Thoracic aorta endothelial cell (primary cell): ENCODE measurements at places on chromosomes 1 and 21. TPM values are rescaled to one million over a fixed set of nuclear protein-coding genes. Genes with fewer than 3 reads are reported as not detected.

THEM4 gene
- total RNA-seq, result 26.9 and 39.4 TPM in 2 replicates

CYP4B1 gene
- not detected in 2 replicates for total RNA-seq

CD244 gene
- total RNA-seq, result not detected in 2 replicates

MARK1 gene
- total RNA-seq, result 2.7 and 2.8 TPM in 2 replicates

CXADR gene
- 13.8 and 17.7 TPM in 2 replicates for total RNA-seq

OR2L8 gene
- not detected in 2 replicates for total RNA-seq

CSF1 gene
- total RNA-seq, result 11.4 and 17.7 TPM in 2 replicates

RGS13 gene
- not detected in 2 replicates for total RNA-seq

SPRR2G gene
- total RNA-seq, result not detected in 2 replicates

TNN gene
- not detected in 2 replicates for total RNA-seq

DLGAP3 gene
- 0.07 and 0.13 TPM in 2 replicates for total RNA-seq

AADACL3 gene
- not detected in 2 replicates for total RNA-seq

TNFSF4 gene
- total RNA-seq, result 33.5 and 90.3 TPM in 2 replicates

LAMC2 gene
- 0.53 and 9.0 TPM in 2 replicates for total RNA-seq

CLDN8 gene
- not detected in 2 replicates for total RNA-seq

OPTC gene
- total RNA-seq, result not detected in 2 replicates

VSIG8 gene
- not detected in 2 replicates for total RNA-seq

S100A14 gene
- not detected in 2 replicates for total RNA-seq

NTMT2 gene
- not detected in 2 replicates for total RNA-seq

WNT3A gene
- not detected in 2 replicates for total RNA-seq

CFAP45 gene
- 1.1 and 1.6 TPM in 2 replicates for total RNA-seq

GPX7 gene
- 7.3 and 13.4 TPM in 2 replicates for total RNA-seq

BCAN gene
- total RNA-seq, result not detected in 2 replicates

KCNJ15 gene
- 0.13 and 0.50 TPM in 2 replicates for total RNA-seq

PLCH2 gene
- under 0.01 and 0.07 TPM in 2 replicates for total RNA-seq

PLEKHN1 gene
- total RNA-seq, result 0.40 and 0.86 TPM in 2 replicates

ADGRB2 gene
- total RNA-seq, result 0.79 and 0.80 TPM in 2 replicates

SDC3 gene
- 16.6 and 19.9 TPM in 2 replicates for total RNA-seq

DPT gene
- total RNA-seq, result not detected in 2 replicates

HOOK1 gene
- total RNA-seq, result under 0.01 TPM in 1 of 2 replicates, not detected in the other

CYP4A11 gene
- total RNA-seq, result not detected in 2 replicates

ERICH3 gene
- not detected in 2 replicates for total RNA-seq

HCRTR1 gene
- 0.57 and 0.66 TPM in 2 replicates for total RNA-seq

PCSK9 gene
- total RNA-seq, result 0.07 TPM in 1 of 2 replicates, not detected in the other

OR2AK2 gene
- total RNA-seq, result not detected in 2 replicates

RGS18 gene
- not detected in 2 replicates for total RNA-seq

ADAM30 gene
- total RNA-seq, result not detected in 2 replicates

MSH4 gene
- 0.14 and 0.27 TPM in 2 replicates for total RNA-seq

C1QB gene
- total RNA-seq, result not detected in 2 replicates

TBX19 gene
- 0.80 and 1.0 TPM in 2 replicates for total RNA-seq

TRABD2B gene
- total RNA-seq, result not detected in 2 replicates

UMODL1 gene
- total RNA-seq, result not detected in 2 replicates

C1orf141 gene
- not detected in 2 replicates for total RNA-seq

KCNH1 gene
- total RNA-seq, result under 0.01 TPM in 1 of 2 replicates, not detected in the other

OPRD1 gene
- not detected in 2 replicates for total RNA-seq

STUM gene
- total RNA-seq, result not detected in 2 replicates

KRTAP19-3 gene
- total RNA-seq, result not detected in 2 replicates

NR1I3 gene
- not detected in 2 replicates for total RNA-seq

TAS1R1 gene
- total RNA-seq, result 0.07 TPM in 1 of 2 replicates, not detected in the other

PITHD1 gene
- 31.3 and 40.0 TPM in 2 replicates for total RNA-seq

PLD5 gene
- total RNA-seq, result not detected in 2 replicates

CORT gene
- total RNA-seq, result 0.50 and 0.53 TPM in 2 replicates

CFAP107 gene
- not detected in 2 replicates for total RNA-seq

HFM1 gene
- 0.40 and 0.79 TPM in 2 replicates for total RNA-seq

NEK2 gene
- 28.3 and 46.2 TPM in 2 replicates for total RNA-seq

PPP1R8 gene
- 44.4 and 51.3 TPM in 2 replicates for total RNA-seq

CAMK1G gene
- not detected in 2 replicates for total RNA-seq
